Activated CD4-positive, alpha-beta T cell treated with anti-CD3 and anti-CD28 coated beads, Interleukin-2, amount 10 ng/mL, durations not matched to agents 7 days and 5 days (primary cell): ENCODE measurements at places on chromosomes 5 and 9.
A peak's percentile ranks its signal among the peaks of the same experiment; 100 is the strongest.

GRCh38 chr9:15618540-15619331 lies 65.9 kb downstream of the CCDC171 start:
- no peak for DNase-seq

- no peak for DNase-seq
These were observed 137.9 kb downstream of the BNC2 start for GRCh38 chr9:16732546-16732945.

GRCh38 chr9:106883626-106884190 lies 20.7 kb downstream of the ZNF462 start:
- DNase-seq: no peak

- no peak for DNase-seq
These were observed 7.7 kb downstream of the MAPK9 start for GRCh38 chr5:180284149-180284548.

DNA sequence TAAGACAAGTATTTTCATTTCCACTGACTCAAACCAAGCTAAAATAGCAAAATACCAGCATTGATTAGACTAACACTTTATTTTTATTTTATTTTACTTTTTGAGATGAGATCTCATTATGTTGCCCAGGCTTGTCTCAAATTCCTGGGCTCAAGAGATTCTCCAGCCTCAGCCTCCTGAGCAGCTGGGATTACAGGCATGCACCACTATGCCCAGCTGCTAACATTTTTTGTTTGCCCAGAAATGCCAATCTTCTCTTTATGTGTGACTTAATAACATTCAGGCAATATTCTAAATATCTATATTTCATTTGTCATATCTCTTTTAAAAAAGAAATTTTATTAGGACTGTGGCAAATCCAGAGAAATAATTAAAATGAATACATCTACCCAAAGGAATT lies 55.0 kb downstream of the OXCT1 start:
- no peak for DNase-seq

GRCh38 chr5:113194125-113194524 lies 217.5 kb downstream of the DCP2 start:
- DNase-seq: no peak

DNA sequence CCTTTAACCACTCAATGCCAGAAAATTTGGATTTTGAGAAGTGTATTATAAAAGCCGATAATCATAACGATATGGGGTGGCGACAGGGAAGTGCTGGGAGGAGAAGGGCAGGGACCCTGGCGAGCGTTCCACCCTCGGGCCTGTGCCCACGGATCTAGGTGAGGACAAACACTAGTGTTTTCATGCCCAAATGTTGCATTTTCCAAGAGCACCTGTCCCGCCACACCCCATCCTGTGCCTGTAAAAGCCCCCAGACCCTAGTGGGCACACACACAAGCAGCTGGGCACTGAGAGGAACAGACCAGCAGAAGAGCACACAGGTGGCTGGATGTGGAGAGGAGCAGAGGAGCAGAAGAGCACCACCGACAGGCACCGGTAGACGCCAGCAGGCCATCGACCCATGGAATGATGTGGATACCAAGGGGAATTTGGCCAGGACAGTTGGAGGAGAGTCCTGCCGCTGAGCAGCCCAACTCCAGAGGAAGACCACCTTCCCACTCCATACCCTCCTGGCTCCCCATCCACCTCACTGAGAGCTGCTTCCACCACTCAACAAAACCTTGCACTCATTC lies 315.0 kb downstream of the EDIL3 start:
- no peak for DNase-seq

GRCh38 chr9:110619831-110620230 lies 40.3 kb upstream of the SVEP1 start:
- no peak for DNase-seq

DNA sequence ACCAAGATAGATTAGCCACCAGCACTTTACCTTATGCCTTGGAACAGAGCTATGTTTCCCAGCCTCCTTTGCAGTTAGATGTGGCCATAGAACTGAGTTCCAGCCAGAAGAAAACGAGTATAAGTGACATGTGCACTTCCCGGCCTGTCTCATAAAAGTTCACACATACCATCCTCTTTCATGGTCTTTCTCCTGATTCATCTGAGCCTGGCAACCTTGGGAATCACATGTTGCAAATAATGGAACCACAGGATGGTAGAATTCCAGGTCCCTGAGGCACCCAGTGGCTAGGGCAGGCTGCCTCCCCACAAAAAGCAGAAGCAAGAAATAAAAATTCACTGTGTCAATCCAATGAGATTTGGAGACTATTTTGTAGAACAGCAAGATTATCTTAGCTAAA lies 128.1 kb downstream of the PDE4D start:
- no peak for DNase-seq

- DNase-seq: no peak
These were observed 220.3 kb downstream of the SPATA31D1 start for GRCh38 chr9:82208741-82209450.

DNA sequence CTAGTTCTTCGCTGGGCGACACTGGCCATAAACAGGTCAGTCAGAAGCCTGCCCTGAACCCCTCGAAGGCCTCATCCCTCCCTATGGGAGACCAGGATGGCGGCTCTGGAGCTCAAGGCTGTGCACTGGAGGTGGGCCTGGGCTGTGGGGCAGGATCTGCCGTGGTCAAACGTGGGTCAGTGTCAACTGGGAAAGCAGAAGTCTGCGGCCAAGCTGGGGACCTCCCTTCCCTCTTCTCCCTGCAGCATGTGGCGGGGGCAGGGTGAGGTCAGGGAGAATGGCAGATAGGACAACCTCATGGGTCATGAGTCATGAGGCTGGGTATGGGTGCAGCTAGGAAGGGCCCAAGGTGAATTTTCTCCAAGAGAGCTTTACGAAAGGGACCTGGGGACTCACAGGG lies 132.9 kb downstream of the RXRA start:
- no peak for DNase-seq

DNA sequence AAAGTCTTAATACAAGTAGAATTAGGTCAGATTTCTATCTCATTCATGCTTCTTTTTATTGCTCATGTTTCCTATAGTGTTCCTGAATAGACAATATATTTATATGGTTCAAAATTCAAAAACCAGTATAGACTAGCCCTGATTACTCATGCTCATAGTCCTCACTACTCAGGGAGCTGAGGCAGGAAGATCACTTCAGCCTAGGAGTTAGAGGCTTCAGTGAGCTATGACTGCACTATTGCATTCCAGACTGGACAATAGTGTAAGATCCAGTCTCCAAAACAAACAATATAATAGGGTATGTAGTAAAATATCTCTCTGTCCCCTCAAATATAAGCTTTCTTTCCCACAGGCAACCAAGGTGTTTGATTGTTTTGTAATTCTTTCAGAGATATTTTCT lies 2.4 kb downstream of the ANKRD31 start:
- no peak for DNase-seq

GRCh38 chr5:32713361-32713769 lies 2.2 kb downstream of the NPR3 start:
- DNase-seq: no peak

- DNase-seq: no peak
These were observed 90.4 kb downstream of the ZNF608 start for GRCh38 chr5:124655921-124656511.

DNA sequence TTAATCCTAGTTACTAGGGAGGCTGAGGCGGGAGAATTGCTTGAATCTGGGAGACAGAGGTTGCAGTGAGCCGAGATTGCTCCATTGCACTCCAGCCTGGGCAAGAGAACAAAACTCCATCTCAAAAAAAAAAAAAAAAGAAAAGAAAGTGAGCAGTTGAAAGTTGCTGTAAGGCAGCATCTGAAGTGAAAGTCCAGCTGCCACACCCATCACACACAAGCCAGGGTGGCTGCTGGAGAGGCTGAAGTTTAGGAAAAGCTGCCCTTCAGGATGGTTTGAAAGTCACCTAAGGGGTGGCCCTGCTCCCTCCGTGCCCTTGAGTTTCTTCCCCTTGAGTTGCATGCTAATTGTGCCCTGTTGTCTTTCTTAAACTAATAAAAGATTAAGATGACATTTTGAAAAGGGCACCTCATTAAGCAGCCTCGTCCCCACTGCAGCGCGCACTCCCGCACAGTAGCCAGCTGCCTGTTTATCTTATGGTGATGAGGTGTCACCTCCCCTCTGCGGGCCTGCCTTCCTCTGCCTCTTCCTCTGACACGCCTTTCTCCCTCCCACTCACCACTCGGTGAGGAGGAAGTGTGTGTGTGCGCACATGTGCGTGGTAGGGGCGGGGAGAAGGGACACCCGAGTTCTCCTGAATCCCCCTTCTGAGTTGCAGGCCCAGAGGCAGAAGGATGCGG lies 104.2 kb upstream of the PANK3 start:
- DNase-seq: peak; percentile 51

DNA sequence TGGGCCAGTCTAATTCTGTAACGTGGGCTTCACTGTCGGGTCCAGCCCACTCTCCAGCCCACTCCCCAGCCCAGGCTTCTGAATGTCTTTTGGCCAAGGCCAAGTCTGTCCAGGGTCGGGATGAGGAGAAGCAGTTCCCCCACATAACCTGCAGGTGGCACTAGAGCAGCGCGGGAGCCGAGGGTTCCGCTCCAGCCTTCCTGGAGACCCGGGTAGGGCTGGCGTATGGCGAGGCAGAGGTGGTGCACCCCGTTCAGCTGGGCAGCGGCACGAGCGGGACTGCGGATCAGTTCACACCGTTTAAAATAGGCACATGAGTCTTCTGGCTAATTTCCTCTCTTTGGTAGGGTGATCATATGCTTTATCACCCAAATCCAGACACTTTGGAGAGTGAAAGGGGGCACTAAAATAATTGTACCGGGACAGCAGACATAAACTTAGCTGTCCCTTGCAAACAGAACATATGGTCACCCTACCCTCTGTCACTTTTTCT lies 185.9 kb downstream of the MSX2 start:
- peak; percentile 58 for DNase-seq

GRCh38 chr9:91720751-91721705 lies 229.0 kb downstream of the ROR2 start:
- no peak for DNase-seq

DNA sequence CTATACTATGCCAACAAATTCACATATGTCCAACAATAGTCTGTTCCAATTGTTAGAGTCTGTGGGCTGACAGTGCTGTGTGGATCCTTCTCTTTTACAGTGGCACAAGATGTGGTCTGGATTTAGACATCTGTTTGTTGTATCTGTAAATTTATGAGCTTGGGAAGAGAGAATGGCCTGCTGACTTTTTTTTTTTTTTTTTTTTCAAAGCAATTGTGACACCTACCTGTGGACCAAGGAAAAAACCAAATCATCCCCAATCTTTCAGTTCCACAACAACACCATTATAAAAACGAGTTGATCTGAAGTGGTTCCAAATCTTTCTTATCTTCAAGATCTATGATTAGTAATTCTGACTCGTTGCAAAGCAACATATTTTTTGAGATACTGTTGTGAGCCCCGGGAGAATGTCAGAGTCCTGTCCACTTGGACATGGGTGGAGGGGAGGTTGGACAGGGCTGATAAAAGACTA lies 4.9 kb downstream of the IRX2 start:
- DNase-seq: no peak

GRCh38 chr9:100064872-100065581 lies 33.8 kb downstream of the ERP44 start:
- no peak for DNase-seq

- DNase-seq: no peak
These were observed 373.8 kb upstream of the KLF4 start for GRCh38 chr9:107863396-107863795.

- no peak for DNase-seq
These were observed 204.4 kb downstream of the GLIS3 start for GRCh38 chr9:4095484-4095883.

GRCh38 chr5:102617191-102618187 lies 118.7 kb upstream of the SLCO6A1 start:
- DNase-seq: no peak

DNA sequence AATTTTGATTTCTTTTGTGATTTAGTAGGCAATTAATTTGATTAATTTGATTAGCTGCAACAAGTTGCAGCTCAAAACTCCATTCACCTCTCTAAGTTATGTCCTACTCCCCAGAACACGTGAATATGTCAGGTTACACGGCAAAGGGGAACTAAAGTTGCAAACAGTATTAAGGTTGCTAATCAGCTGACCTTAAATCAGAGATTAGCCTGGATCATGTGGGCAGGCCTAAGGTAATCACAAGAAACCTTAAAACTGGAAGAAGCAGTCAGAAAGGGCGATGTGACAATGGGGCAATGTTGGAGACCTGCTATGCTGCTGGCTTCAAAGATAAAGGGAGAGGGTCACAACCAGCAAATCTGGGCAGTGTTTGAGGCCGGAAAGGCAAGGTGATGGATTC lies 47.3 kb upstream of the ANXA1 start:
- no peak for DNase-seq

- DNase-seq: no peak
These were observed 980 bp upstream of the RHOBTB3 start for GRCh38 chr5:95730011-95730700.
